ENCODE measurements at places on chromosomes 13 and 19.

GRCh38 chr13:24984134-24984533, 111.8 kb upstream of the PABPC3 start:
- DNase-seq, result no peak

DNA sequence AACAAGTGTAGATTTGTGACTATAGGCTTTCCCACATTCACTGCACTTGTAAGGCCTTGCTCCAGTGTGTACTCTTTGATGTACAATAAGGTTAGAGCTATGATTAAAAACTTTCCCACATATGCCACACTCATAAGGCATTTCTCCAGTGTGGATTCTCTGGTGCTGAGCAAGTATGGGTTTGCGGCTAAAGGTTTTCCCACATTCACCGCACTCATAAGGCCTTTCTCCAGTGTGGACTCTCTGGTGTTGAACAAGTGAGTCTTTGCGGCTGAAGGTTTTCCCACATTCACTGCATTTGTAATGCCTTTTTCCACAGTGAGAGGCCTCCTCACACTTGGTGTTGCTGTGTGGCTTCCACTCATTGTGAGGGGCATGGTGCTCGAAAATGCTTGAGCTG, 3.7 kb downstream of the ZNF772 start:
- DNase-seq, result peak; percentile 25

- DNase-seq, result no peak
Measured at GRCh38 chr19:27860309-27860934, 1352.5 kb downstream of the UQCRFS1 start.

DNA sequence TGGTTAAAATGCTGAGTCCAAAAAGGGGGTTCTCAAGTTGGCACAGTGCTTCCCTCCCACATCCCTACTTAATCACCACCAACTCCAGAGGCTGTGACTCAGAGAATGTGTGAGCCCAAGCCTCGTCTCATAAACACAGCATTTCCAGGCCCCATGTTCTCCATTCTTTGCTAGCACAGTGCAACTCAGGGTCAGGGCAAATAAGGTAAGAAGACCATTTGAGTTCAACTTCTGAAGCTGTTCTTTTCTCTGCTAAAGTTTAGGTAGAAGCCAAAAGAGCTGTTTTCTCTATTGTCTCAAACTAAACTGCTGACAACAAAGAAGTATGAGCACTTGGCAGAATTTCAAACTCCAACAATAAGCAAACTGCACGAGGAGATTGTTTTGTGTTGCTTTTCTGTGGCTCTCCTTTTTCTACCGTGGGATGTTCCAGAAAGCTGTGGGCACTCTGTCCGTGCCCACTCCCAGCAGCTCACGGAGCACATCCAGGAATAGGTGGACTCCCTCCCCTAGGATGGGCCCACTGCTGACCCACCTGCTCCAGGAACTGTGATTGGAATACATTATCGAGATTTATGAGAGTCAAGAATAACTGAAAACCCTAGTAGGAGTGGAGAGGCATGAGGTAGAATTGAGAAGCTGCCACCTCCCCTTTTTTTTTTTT, 494.3 kb downstream of the COG6 start:
- DNase-seq, result peak; percentile 89

GRCh38 chr13:113837560-113838355, 26.1 kb downstream of the GAS6 start:
- peak; percentile 96 for DNase-seq

DNA sequence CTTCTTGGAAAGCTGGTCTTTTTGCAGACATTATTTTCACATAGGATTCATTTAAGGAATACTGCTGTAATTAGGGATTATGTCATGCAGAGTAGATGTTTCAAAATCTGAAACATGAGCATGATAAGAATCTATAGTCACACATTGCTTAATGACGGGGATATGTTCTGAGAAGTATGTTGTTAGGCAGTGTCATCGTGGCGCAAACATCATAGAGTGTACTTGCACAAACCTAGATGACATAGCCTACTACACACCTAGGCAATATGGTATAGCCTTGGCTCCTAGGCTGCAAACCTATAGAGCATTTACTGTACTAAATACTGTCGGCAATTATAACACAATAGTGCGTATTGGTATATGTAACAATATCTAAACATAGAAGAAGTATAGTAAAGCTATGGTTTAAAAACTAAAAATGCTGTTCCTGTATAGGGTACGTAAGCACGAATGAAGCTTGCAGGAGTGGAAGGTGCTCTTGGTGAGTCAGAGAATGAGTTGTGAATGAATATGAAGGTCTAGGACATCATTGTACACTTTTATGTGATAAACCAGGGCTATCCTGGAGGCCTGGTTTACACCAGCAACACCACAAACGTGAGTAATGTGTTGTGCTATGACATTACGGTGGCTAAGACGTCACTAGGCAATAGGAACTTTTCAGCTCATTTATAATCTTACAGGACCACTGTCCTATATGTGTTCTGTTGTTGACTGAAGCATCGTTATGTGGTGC, 283.1 kb downstream of the MTUS2 start:
- DNase-seq, result peak; percentile 17

GRCh38 chr19:19335408-19336158, 15.0 kb downstream of the MAU2 start:
- no peak for DNase-seq

GRCh38 chr19:8393871-8394250, 3.7 kb downstream of the RAB11B start:
- no peak for DNase-seq

GRCh38 chr13:74202129-74202813, 68.1 kb upstream of the KLF12 start:
- no peak for DNase-seq

GRCh38 chr19:48913114-48913889, 13.2 kb downstream of the NUCB1 start:
- DNase-seq, result peak; percentile 50

- no peak for DNase-seq
Measured at GRCh38 chr13:71935166-71935840, 68.3 kb upstream of the DACH1 start.

DNA sequence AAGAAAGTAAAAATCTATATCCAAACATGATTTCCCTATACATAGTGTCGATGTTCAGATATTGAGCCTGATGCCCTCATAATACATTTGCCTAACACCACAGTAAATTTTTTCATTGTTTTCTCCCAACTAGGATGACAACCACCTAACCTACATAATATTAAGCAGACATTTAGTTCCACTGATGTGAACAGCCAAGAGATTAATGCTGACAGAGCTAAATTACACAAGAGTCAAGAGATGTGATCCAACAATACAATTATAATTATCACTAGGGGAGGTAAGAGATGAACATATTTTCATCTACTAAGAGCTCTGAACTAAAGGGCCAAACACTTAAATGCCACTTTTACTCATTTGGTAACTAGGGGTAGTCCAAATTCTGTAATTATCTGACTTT, 145.9 kb downstream of the DACH1 start:
- no peak for DNase-seq

GRCh38 chr13:112219740-112220139, 152.8 kb downstream of the SOX1 start:
- no peak for DNase-seq

DNA sequence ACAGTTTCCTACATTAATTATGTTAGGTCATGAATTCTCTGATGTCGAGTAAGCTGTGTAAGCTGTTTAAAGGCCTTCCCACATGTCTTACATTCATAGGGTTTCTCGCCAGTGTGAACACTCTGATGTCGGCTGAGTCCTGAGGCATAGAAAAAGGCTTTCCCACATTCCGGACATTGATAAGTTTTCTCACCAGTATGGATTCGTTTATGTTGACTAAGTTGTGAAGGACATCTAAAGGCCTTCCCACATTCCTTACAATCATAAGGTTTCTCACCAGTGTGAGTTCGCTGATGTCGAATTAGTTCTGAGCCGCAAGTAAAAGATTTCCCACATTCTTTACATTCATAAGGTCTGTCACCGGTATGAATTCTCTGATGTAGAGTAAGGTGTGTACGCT, 24.9 kb downstream of the ZNF850 start:
- no peak for DNase-seq

DNA sequence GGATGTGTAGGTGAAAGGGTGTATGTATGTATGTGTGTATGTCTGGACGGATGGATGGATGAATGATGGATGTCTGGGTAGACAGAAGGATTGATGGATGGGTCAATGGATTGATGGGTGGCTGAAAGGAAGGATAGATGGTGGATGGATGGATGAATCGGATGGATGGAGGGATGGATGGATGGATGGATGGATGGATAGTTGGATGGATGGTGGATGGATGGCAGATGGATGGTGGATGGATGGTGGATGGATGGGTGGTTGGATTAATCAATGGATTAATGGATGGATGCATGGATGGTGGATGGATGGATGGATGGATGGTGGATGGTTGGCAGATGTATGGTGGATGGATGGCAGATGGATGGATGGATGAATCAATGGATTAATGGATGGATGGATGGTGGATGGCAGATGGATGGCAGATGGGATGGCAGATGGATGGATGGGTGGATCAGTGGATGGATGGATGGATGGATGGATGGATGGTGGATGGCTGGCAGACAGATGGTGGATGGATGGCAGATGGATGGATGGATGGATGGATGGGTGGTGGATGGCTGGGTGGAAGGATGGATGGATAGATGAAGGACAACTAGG, 16.5 kb upstream of the PPP5C start:
- no peak for DNase-seq

DNA sequence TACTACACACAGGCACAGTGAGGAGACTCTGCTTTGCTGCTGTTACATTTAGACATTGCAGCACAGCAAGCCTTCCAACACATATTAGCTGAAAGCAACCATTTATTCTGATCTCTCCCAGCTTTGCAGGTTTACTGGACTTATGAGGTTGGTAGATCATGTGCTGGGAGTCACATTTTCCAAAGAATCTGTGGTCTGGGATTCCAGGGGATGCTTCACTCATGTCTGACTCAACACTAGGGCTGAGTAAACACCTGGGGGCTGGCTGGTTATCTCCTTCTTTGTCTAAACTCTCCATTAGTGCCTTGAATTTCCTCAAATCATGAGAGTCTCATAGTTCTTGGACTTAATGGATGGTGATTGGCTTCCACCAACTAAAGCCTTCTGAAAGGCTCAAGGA, 5.4 kb upstream of the LGALS13 start:
- DNase-seq, result peak; percentile 8

GRCh38 chr19:46126086-46126580, 1.6 kb upstream of the IGFL3 start:
- DNase-seq, result no peak

DNA sequence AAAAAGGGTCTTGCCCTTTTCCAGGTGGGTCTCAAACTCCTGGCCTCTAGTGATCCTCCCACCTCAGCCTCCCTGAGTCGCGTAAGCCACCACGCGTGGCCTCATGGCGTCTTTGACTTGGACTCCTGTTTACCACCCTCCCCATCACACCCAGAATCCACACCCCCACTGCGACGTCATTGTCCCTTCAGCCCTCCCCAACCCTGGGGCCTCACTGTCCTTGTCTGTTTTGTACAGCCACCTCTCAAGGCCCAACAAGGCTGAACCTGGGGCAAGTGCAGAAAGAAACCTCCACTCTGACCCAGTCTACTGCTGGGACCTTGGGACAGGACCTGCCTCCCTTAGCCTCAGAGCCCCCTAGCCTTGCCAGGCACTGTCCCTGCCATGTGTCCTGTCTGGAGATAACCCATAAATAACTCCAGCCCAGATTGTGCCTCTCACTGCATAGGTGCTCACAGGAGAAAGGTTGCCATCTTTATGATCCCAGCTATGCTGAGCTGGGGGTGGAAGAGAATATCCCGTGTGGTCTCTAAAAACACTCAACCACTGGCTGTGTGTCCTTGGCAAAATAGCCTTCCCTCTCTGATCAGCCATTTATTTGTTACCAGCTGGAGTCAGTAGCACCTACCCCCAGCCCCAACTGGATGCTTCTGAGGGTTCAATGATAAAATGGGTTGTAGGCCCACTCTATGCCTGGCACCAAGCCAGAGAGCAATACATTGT, 1.8 kb upstream of the IFI30 start:
- no peak for DNase-seq

DNA sequence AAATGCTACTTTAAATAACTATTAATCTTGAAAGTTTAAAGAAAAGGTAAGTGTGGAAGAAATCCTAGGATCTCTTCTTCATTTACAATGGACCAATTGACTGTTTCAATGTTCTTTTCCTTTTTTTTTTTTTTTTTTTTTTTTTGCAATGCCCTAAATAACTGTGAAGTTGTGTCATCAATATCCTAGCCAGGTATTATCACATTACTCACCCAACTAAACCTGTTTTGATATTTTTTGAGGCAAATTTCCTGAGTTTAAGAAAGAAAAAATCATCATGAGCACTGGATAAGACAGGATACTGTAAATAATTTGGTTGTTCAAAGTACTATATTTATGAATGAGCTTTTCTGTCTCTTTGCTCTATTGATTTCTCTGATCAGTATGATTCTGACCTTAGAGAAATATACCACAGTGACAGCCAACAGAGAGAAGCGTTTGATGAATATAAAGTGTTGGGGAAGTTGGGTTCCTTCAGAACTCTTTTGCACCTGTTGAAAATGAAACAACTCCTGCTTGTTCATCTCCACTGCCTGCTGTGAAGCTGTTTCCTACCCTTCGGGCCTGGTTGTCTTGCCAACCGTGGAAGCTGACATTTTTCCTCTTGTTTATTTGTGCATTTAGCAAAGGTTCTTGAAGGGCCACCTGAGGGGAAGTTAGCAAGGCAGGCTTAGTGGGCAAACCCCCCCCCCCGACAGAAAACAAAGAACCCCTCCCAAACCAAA, 1220.5 kb upstream of the SLC10A2 start:
- DNase-seq, result peak; percentile 40

DNA sequence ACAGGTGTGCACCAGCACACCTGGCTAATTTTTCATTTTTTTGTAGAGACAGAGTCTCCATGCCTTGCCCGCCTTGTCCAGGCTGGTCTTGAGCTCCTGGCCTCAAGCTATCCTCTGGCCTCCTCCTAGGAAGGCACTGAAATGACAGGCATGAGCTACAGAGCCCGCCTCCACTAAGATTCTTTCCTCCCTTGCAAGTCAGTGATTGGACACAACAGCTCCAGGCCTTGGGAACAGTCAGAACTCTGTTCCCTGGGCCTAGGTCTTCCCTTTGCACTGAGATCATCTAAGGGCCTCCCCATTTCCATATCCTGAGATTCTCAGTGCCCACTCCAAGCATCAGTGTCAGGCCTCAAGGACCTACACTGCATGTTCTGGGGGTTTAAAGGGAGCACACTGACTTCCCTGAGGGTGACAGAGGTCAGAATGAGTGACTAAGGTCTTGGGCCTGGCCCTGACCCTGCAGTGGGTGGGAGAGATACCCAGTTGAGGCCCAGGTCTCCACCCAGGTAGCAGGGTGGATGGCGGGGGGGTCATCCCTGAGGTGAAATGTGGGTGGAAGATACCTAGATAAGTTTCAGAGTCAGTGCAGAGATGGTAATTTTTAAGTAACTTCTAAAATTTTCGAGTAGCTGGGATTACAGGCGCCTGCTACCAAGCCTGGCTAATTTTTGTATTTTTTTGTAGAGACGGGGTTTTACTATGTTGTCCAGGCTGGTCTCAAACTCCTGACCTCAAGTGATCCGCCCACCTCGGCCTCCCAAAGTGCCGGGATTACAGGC, 17.3 kb upstream of the ERCC1 start:
- DNase-seq, result peak; percentile 69

DNA sequence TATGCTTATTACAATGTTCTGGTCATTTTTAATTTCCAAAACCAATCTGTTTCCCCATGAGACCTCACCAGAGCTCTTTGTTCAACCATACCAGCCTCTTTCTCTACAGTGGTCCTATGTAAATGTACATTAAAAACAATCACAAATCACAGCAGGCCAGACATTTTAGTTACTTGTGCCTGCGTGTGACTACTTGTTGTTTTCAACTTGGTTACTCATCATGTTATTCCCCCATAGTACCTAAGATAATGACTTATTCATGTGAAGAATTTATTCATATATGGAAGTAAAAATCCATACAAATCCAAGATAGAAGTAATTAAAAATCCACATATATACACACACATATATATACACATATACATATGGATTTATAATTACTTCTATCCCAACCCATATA, 379.6 kb downstream of the SLITRK6 start:
- DNase-seq, result no peak
